HepG2 (cell line): ENCODE measurements at places on chromosomes 6 and 20. TPM values are rescaled to one million over a fixed set of nuclear protein-coding genes. Genes with fewer than 3 reads are reported as not detected.

The IPCEF1 gene
- not detected in 2 replicates for total RNA-seq

The REM1 gene
- total RNA-seq = not detected in 2 replicates

GRCh38 chr6:29965873-29966601, 23.7 kb downstream of the HLA-A start:
- DNase-seq = peak; percentile 95

GRCh38 chr20:59451066-59451630, 150.7 kb downstream of the EDN3 start:
- DNase-seq = no peak

GRCh38 chr20:31712564-31713311, 9.9 kb downstream of the BCL2L1 start:
- peak; percentile 95 for DNase-seq

The ANKEF1 gene
- 8.6 and 11.8 TPM in 2 replicates for total RNA-seq

The NHLRC1 gene
- 0.11 and 0.20 TPM in 2 replicates for total RNA-seq

DNA sequence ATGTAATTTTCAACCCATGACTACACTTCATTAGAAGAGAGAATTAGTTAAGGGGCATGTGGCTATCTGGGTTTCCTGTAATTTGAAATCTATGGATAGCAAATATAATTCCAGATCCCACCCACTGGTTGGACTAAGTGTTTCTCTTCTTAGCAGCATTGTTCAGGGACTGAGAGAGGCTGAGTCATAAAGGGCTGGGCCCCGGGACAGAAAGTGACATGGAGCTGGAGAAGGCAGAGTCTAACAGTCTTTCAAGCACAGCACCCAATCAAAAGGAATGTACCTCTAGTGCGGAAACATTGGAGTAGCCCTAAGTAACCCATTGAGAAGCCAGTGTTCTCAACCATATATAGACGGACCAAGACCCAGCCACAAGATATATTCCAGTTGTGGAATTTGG, 363.9 kb downstream of the DHX35 start:
- no peak for DNase-seq

- no peak for DNase-seq
Observed at GRCh38 chr6:163324326-163324687, 90.2 kb upstream of the QKI start.

The HLA-DPA1 gene
- not detected in 2 replicates for total RNA-seq
